A172 (cell line): ENCODE measurements at places on chromosomes 7 and 10. TPM values are rescaled to one million over a fixed set of nuclear protein-coding genes. Genes with fewer than 3 reads are reported as not detected.
A peak's percentile ranks its signal among the peaks of the same experiment; 100 is the strongest.

DNA sequence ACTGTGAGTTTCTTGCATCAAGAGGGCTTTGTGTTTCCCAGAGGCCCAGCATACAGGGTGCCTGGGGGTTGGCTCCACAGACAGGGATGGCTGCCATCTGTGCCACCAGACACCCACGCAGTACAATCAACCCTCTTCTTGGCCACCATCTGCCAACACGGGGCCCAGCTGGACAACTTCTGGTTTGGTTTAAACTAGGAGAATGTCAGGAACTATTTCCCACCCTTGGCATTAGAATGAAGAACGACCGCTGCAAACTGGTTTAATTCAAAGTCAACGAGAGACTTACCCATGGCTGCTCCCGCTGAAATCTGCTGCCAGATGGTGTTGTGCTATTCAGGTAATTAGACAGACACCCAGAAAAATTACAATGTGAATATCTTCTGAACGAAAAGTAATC is 27.8 kb downstream of the NMT2 start:
- DNase-seq, result no peak

GRCh38 chr7:105585850-105586500 is 4.7 kb upstream of the EFCAB10 start:
- no peak for DNase-seq

- no peak for DNase-seq
These were observed 161.8 kb upstream of the LANCL2 start for GRCh38 chr7:55203300-55203699.

- DNase-seq, result no peak
These were observed 2.9 kb downstream of the MNX1 start for GRCh38 chr7:157007470-157008066.

GRCh38 chr10:21475393-21475792 is 50.1 kb downstream of the SKIDA1 start:
- no peak for DNase-seq

HPSE2 gene
- not detected in 2 replicates for total RNA-seq

DNA sequence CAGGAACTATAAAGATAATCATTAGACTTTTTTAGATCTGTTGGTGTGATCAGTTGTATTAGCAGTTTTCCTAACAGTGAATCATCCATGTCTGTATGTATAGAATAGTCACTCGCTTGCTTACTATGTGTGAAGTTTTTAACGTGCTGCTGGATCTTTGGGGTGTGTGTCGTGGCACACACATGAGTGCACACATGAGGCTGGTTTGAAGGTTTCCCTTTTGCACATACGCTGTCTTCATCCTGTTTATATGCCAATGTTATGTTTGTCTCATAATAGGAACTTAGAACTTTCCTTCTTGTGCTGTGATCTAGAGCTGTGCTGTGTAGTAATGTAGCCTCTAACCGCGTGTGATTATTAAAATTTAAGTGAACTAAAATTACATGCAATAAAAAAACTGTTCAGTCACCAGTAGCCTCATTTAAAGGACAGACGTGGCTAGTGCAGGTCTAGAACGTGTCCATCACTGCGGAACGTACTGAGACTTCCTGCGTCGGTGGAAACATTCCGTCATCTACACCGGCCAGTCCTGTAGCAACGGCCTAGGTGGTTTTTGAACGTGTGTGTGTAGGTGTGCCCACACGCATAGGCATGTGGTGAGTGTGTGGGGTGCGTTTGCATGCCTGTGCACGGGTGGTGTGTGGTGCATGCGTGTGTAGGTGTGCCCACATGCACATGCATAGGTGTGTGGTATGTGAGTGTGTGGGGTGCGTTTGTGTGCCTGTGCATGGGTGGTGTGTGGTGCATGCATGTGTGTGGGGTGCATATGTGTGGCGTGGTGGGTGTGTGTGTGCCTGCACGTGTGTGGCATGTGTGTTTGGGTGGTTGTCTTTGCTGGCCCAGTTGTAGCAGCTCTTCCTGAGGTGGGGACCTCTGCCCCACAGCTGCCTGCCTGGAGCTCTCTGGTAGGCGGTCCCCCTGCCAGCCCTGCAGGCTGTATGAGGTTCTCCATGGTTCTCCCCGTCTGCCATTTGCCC is 56.6 kb downstream of the INPP5A start:
- no peak for DNase-seq

ADAM22 gene
- total RNA-seq, result 3.1 and 5.0 TPM in 2 replicates

RELN gene
- total RNA-seq, result 0.02 TPM in 1 of 2 replicates, not detected in the other

CNPY1 gene
- total RNA-seq, result not detected in 2 replicates

GRCh38 chr7:133821171-133821570 is 306.0 kb upstream of the LRGUK start:
- no peak for DNase-seq

HOXA9 gene
- 74.8 and 88.6 TPM in 2 replicates for total RNA-seq

IFIT3 gene
- 16.6 and 17.2 TPM in 2 replicates for total RNA-seq

ICA1 gene
- total RNA-seq, result 6.5 and 10.4 TPM in 2 replicates

DNA sequence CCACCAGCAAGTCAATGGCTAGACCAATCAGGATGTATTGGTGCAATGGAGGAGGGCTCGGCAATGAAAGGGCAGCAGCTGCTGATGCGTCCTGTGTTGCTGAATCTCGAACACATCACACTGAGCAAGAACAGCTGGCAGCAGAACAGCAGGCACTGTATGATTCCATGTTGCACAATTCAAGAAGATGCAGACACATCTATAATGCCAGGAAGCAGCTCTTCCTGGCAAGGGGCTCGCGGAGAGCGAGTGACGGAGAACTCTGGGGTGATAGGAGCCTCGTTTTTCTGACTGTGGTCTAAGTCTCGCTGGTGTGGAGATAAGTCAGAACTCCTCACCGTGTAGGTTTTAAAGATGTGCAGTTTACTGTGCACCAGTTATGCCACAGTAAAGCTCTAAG is 24.8 kb upstream of the PFKP start:
- DNase-seq, result no peak

FAM131B gene
- 3.9 and 7.1 TPM in 2 replicates for total RNA-seq

DNA sequence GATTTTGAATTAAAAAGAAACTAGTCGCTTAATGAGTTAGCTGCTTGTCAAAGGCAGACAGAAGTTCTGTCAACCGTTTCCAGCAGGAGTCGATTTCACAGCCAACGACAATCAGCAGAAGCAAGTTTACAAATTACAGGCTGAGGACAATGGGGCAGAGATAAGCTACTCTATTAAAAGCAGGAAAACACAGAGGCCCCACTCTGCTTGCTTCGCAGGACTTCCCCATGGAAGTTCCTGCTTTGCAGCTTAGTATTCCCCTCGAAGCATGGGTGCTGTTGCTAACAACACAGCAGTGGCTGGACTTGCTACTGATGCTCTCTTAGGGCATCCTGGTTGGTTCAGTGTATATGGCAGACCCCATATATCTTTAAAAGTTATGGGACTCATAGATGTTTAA is 50.8 kb upstream of the KLF6 start:
- no peak for DNase-seq

- DNase-seq, result no peak
These were observed 114.3 kb upstream of the TNS3 start for GRCh38 chr7:47696152-47696710.

GHRHR gene
- total RNA-seq, result not detected in 2 replicates

DNA sequence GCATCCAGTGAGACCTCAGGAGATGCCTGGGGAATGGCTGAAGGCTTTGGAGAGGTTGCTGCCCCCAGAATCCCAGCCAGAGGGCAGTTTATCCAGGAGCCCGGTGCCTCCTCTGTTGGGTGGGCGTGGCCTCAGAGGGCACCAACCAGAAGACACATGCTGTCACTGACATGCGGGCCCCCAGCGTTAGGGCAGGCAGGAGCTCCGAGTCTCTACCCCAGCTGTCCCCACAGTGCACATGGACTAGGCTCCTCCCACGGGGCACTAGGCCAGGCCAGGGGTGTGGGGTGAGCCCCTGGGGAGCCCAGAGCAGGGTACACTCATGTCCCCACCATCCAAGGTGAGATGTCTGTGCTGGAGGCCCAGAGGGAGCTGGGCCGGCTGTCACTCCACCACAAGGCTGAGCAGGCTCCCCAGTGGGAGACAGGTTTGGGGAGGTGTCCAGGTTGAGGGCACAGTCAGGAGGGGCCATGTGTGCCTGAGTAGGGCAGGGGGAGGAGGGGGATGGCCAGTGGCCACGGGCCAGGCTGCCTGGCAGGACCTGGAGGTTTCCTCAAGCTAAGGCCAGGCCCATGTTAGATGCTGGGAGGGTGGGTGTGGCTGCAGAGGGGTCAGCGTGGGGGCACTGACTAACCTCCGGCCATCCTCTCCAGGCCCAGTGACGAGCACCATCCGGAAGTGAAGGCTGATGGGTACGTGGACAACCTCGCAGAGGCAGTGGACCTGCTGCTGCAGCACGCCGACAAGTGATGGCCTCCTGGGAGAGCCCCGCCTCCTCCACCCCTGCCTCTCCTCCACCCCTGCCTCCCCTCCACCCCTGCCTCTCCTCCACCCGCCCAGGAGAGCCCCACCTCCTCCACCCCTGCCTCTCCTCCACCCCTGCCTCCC is 131.3 kb downstream of the FAM53B start:
- peak; percentile 11 for DNase-seq

CCL24 gene
- 6.0 TPM in 1 of 2 replicates, not detected in the other for total RNA-seq

CDC14C gene
- 0.09 TPM in 1 of 2 replicates, not detected in the other for total RNA-seq

SPDYE2B gene
- total RNA-seq, result not detected in 2 replicates

LRCH4 gene
- 10.7 and 11.4 TPM in 2 replicates for total RNA-seq

- DNase-seq, result no peak
These were observed 499.3 kb upstream of the FOXK1 start for GRCh38 chr7:4182605-4183300.

GRCh38 chr10:122696687-122697086 is 3.0 kb downstream of the C10orf120 start:
- no peak for DNase-seq

- no peak for DNase-seq
These were observed 246.0 kb downstream of the ELFN1 start for GRCh38 chr7:1915956-1916600.

STEAP2 gene
- total RNA-seq, result 2.5 and 18.5 TPM in 2 replicates

GRCh38 chr10:64093946-64094535 is 572.8 kb downstream of the REEP3 start:
- DNase-seq, result no peak

GRCh38 chr7:106273009-106273668 is 11.6 kb downstream of the NAMPT start:
- no peak for DNase-seq

DNA sequence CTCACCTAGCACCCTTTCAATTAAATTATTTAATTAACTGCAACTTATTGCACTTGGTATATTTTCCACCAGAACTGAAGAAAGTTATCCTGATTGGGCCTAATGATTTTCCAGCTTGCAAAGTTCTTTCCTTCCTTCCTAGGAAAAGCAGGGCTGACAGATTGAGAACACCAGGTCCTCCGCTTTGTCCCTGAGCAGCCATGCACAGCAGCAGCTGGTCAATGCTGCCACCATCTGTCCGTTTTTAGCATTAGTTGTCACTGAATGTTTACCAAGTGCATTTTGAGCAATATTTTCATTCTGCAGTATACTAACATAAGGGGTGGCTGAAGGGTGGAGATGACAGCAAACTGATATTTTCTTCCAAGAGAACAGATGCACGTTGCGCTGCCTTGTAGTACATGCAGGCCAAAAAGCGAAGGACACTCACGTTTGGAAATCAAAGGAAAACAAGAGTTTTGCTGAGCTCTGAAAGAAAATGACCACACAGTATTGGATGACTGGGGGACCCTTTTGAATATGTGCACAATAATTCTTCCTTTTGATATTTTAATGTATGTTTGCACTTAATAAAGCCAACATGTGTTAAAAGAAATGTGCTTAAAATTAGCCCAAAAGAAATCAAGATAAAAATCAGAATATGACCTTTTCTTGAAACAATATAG is 248.8 kb upstream of the PTN start:
- peak; percentile 74 for DNase-seq

GRCh38 chr10:112539340-112539739 is 92.3 kb downstream of the VTI1A start:
- DNase-seq, result no peak

- DNase-seq, result no peak
These were observed 405.2 kb upstream of the AUTS2 start for GRCh38 chr7:69193061-69193460.
